Memory B cell (primary cell): ENCODE measurements at places on chromosomes 2 and 18.

GRCh38 chr2:181738074-181738473, 57.8 kb upstream of the NEUROD1 start:
- H3K4me3 ChIP-seq = no peak overlapping the region
- H3K27ac ChIP-seq = no peak overlapping the region
- no peaks in the 10 kb centered on the region for H3K36me3 ChIP-seq
- H3K4me1 ChIP-seq = peaks cover 4% of the 10 kb centered on the region
- peaks cover 7% of the 10 kb centered on the region for H3K27me3 ChIP-seq

- no peak for DNase-seq
- H3K4me3 ChIP-seq = no peak overlapping the region
- peaks cover 14% of the 10 kb centered on the region for H3K27me3 ChIP-seq
- H3K27ac ChIP-seq = no peak overlapping the region
- no peaks in the 10 kb centered on the region for H3K4me1 ChIP-seq
- no peaks in the 10 kb centered on the region for H3K36me3 ChIP-seq
These were observed 171.2 kb downstream of the ANTXR1 start for GRCh38 chr2:69184224-69184623.

- peaks cover 2% of the 10 kb centered on the region for H3K27me3 ChIP-seq
- no peak overlapping the region for H3K27ac ChIP-seq
- no peaks in the 10 kb centered on the region for H3K36me3 ChIP-seq
- no peaks in the 10 kb centered on the region for H3K4me1 ChIP-seq
- no peak for DNase-seq
These were observed 160.8 kb upstream of the CAVIN2 start for GRCh38 chr2:192007581-192008228.

DNA sequence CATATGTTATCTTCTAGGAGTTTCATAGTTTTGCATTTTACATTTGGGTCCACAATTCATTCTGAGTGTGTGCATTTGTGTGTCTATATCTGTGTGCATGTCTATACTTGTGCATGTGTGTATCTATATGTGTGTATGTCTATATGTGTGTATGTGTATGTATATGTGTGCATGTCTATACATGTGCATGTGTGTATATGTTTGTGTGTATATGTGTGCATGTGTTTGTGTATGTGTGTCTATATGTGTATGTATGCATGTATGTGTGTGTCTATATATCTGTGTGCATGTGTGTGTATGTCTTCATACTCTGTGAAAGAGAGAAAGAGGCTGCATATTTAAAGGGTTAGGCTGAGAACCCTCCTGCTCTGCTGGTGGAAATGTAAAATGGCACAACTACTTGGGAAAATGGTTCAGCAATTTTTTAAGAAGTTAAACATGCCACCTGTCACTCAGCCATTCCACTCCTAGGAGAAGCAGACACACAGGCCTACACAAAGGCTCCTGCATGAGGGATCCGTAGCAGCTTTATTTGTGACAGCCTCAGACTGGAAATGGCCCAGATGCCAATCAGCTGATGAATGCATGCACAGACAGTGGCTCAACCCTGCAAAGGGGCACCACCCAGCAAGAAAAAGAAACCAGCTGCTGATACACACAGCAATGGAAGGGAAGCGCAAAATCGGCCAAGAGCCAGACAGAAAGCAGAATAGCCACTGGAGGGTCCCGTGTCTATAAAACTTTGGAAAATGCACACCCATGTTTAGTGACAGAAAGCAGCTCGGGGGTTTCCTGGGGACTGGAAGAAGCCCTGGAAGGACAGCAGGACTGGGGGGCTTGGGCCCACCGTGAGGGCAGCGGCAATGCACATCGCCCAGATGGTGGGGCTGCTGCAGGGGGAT, 146.8 kb downstream of the SEPTIN10 start:
- H3K4me3 ChIP-seq = no peak overlapping the region
- peaks cover 2% of the 10 kb centered on the region for H3K4me1 ChIP-seq
- no peak overlapping the region for H3K27ac ChIP-seq

- H3K27me3 ChIP-seq = no peaks in the 10 kb centered on the region
- no peak overlapping the region for H3K4me3 ChIP-seq
- H3K36me3 ChIP-seq = peaks cover 11% of the 10 kb centered on the region
- H3K4me1 ChIP-seq = no peaks in the 10 kb centered on the region
- H3K27ac ChIP-seq = no peak overlapping the region
These were observed 19.0 kb downstream of the BOK start for GRCh38 chr2:241577413-241578122.

- no peaks in the 10 kb centered on the region for H3K36me3 ChIP-seq
- no peaks in the 10 kb centered on the region for H3K27me3 ChIP-seq
- no peak overlapping the region for H3K27ac ChIP-seq
- no peak for DNase-seq
- H3K4me1 ChIP-seq = no peaks in the 10 kb centered on the region
These were observed 621.2 kb upstream of the ACVR2A start for GRCh38 chr2:147223553-147224060.
